ENCODE measurements at places on chromosomes 16 and 17. TPM values are rescaled to one million over a fixed set of nuclear protein-coding genes. Genes with fewer than 3 reads are reported as not detected.

Gene ABCA8
- 0.44 TPM for total RNA-seq

Gene TLCD1
- total RNA-seq, result 46.7 TPM

Gene RBFOX1
- not detected for total RNA-seq

Gene CBFA2T3
- 0.47 TPM for total RNA-seq

Gene COQ7
- 28.0 TPM for total RNA-seq

Gene FADS6
- total RNA-seq, result not detected

Gene TEX14
- not detected for total RNA-seq

Gene FBXO31
- total RNA-seq, result 15.4 TPM

Gene TBC1D28
- not detected for total RNA-seq

Gene WNT9B
- not detected for total RNA-seq
